ENCODE measurements at places on chromosomes 7 and 10.

DNA sequence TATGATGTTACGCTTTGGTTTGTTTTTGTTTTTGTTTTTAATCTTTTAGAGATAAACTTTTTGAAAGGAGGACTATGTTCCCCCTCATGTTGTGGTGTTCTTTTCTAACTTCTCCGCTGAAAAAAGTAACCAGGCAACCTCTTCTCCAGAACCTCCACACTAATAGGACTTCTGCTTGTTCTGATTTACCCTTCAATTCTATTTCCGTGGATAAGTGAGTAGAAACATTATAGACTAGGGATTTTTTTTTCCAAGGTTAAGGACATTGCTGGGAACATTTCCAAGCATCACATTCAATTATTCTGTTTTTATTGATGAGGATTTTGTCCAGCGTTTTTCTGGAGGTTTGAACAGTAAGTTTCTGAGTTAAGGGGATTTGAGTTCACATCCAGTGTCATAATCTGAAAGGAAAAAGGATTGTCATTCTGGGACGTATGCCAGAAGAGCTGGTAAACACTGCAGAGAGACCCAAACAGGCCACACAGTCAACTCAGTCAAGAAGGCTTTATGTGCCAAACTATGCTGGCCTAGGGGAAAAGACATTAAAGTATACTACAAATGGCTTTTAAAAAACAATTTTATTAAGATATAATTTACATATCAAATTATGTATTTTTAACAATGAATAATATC, 28.3 kb upstream of the RALA start:
- no peak for ATAC-seq

GRCh38 chr7:21141476-21141875, 286.4 kb upstream of the SP4 start:
- no peak for ATAC-seq

DNA sequence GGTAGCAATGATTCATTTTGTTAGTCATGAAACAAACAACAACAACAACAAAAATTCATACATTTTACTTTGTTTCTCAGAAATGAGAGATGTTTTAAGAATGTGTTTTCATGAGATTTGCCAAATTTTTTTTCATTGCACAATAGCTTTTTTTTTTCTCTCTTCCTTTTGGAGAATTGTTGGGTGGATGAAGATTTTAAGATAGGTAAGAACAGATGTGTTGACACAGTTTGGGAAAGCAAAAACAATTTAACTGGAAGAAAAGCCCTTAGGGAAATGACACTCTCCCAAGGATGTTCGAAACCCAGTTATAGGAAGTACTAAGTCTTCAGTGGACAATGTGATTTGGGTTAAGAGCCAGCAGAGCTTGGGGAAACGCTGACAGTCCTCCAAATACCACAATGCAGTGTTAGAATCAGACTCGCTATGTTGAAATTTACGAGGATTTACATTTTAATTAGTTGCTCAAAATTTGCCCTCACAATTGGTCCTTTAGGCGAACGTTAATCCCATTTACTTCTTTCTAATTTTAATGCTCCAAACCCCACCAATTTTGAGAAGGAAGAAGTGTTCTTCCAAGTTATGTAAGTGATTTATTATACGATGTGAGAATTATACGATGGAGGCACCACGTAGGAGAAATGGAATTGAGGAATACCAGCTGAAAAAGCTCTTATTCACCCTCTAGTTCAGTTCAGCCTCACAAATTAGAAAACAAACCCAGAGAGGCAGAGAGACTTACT, 61.2 kb downstream of the HHEX start:
- no peak for ATAC-seq

GRCh38 chr10:102863660-102864059, 5.6 kb upstream of the AS3MT start:
- ATAC-seq: no peak

- no peak for ATAC-seq
Measured at GRCh38 chr10:88888810-88889445, 8.9 kb downstream of the STAMBPL1 start.

GRCh38 chr10:102963756-102964025, 45.6 kb downstream of the CNNM2 start:
- ATAC-seq: no peak

- no peak for ATAC-seq
Measured at GRCh38 chr7:80997841-80998240, 79.0 kb upstream of the SEMA3C start.

GRCh38 chr10:124691421-124692099, 52.6 kb downstream of the FAM53B start:
- ATAC-seq: no peak

GRCh38 chr10:1462521-1462920, 274.8 kb downstream of the ADARB2 start:
- no peak for ATAC-seq

DNA sequence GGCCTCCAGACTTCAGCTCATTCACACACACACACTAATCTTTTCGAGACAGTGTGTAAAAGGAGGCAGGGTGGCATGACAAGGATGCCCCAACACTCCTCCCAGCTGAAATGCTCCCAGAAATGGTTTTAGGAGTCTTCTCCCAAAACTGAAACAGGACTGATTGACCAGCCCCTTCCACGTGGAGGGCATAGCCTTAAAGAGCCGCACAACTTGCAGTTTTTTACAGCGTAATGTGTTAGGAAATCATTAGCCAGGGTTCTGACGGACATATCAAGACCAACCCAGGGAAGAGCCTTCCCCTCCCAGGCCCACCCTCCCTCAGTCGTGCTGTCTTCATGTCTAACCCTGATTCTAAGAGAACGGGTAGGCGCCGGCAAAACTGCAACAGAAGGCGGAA, 224.6 kb downstream of the TNS3 start:
- no peak for ATAC-seq

GRCh38 chr10:125060482-125060825, 99.9 kb downstream of the CTBP2 start:
- ATAC-seq: no peak

DNA sequence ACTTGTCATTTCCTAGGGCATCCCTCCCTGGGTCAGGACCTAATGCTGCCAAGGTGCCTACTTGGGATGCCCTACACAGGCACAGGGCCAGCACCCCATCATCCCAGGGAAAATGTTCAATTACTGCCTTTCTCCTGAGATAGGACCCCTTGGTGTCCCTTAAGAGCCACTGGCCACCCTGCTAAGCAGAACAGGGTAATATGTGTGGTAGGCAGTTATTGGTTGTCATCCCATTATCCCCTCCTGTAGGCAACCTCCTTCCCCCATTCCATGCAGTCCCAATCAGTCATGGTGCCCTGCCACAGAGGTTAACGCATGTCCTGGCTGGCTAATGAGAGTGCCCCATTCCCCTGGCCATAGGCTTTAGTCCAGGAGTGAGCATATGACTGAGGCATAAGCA, 53.2 kb downstream of the PRLHR start:
- no peak for ATAC-seq

DNA sequence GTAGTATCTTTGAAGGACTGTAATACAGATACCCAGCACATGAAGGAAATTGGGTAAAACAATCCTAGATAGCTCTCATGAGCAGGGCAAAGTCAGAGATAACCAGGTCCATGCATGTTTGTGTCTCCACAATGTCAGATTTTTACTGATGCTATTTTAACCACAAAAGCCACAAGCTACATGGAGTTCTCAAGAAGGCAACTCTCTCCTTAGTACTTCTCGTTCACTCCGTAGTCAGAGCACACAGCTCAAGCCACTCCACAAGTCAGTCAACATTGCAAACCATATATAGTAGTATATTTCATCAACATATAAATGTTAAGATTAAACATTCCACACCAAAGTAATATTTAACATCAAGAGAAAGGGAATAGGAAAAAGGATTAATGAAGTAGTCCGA, 98.0 kb upstream of the PIK3CG start:
- ATAC-seq: no peak

- ATAC-seq: peak; percentile 78
Measured at GRCh38 chr7:30412782-30413504, 65.6 kb downstream of the NOD1 start.

GRCh38 chr10:3749600-3749999, 35.4 kb downstream of the KLF6 start:
- ATAC-seq: peak; percentile 35

- ATAC-seq: no peak
Measured at GRCh38 chr10:15859509-15859905, 800 bp downstream of the MINDY3 start.

DNA sequence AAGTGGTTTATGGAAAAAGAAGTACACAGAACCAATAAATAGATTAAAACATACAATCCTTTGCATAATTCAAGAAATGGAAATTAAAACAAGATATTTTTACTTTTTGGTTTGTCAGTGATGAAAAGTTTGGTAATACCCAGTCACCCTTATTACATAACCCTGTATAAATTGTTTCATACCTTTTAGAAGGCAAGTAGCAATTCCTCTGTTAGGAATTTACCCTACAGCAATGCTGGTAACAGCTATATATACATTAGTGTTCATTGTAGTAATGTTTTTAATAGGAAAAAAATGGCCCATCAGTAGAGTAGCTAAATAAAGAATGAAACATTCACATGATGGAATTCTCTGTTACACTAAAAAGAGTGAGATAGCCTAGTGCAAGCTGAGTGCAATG, 42.7 kb downstream of the PTPN12 start:
- ATAC-seq: no peak

DNA sequence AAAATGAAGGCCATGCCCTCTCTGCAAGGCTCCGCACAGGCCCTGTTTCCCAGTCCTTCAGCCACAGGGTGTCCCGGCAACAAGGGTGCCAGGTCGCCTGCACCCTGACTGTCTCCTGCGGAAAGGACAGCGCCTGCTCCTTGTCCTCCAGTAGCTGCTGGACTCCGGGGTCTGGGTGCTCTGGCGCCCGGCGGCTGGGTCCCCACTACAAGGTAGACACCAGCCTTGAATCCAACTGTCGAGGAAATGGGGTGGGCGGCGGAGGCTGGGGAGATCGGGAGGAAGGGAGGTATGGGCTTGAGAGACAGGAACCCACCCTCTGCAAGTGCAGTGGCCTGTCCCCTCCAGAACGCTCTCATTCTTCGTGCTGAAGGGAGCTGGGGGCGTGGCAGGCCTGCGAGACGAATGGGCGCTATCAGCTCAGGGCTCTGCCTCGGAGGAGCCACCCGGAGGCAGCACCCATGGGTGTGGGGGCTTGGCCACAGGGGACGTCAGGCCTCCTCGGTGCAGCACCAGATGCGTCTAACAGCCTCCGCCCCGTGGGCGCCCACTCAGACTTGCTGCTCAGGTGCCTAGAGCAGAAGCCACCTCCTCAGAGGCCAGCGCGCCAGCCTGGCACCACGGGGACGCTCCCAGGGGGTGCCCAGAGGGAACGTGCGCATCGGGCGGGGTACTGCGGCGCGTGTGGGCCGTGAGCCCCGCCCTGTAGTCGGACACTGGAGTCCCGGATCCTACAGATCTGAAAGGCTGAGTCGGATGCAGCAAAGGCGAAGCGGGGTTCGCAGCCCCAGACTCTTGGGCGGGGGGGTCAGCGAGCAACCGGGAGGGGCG, 15.6 kb downstream of the ADAM8 start:
- peak; percentile 32 for ATAC-seq

- peak; percentile 47 for ATAC-seq
Measured at GRCh38 chr10:103823706-103824272, 31.6 kb downstream of the SH3PXD2A start.

- ATAC-seq: no peak
Measured at GRCh38 chr7:106465704-106466468, 181.1 kb upstream of the NAMPT start.

DNA sequence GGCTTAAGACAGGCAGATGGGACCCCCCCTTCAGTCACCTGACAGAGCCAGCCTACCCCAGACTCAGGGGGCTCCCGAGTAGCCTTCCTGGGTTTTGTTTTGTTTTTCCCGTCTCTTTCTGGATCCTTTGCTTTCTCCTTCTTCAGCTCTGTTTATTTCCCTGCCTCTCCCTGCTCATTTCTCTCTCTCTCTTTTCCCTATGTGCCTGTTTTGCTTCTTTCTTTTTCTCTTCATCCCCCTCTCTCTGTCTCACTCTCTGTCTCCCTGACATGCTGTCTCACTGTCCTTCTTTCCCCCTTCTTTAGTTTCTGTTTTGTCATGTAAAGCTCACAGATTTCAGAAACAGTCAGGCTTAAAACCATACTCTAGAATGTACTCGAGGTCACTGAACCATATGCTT, 38.2 kb upstream of the SLC29A3 start:
- ATAC-seq: no peak

DNA sequence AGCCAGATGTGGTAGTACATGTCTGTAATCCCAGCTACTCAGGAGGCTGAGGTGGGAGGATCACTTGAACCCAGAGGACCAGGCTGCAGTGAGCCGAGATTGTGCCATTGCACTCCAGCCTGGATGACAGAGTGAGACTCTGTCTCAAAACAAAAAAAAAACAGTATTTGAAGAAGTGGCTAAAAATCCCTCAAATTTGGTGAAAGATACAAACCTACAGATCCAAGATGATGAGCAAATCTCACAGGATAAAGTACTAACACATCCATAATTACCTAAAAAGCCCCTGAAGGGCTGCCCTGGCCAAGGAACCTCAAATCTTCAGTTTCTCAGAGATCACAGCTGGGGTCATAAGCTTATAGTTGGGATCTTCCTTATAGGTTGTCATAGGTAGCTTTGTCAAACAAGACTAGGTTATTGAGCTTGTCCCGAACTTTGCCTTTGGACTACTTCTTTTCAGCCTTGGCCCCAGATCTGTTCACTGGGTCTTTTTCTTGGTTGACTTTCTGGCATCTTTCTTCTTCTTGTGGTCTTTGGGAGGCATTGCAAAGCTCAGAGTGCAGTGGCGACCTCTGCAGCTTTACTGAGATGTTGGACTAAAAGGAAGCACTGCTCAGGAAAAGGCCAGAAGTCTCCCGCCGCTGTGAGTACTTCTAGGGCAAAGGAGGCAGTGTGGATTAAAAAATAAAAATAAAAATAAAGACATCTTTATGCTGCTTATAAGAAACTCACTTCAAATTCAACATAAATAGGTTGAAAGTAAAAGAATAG, 28.6 kb upstream of the SAR1A start:
- ATAC-seq: no peak

DNA sequence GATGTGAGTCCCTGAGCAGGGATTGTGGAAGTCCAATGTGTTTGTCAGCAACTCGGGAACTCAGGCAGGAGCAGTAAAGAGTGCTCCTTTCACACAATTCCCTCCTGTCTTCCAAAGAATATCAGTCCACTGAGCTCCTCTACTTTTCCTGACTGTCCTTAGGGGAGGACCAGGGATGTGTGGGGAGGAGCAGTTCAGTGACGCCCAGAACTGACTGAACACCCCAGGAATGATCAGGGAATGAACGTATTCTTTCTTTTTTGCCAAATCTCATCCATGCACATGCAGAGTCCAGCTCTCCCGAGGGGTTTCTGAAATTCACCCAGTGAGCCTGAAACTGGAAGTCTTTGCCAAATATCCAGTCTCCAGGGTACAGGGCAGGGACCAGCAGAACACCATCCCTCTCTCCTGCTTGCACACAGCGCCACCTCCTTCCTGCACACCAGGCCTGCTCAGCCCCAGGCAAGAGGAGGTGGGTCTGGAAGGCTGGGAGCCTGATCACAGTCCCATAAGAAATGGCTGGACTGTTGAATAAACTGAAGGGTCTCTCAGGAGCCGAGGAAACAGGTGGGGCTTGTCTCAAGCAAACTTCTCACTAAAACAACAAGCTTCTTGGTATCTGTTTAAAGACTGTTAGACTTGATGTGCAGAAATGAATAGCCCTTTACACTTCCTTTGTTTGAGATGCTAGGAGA, 294.7 kb downstream of the C7orf25 start:
- ATAC-seq: no peak

GRCh38 chr10:92689663-92690210, at the start of gene HHEX:
Gene HHEX (plus strand): TSS chr10:92689955. CDS start chr10:92689987, 32 bp downstream.
- ATAC-seq: peak; percentile 85

GRCh38 chr7:128381161-128381821, 19.8 kb upstream of the PRRT4 start:
- ATAC-seq: peak; percentile 84

GRCh38 chr10:81728692-81729091, 146.3 kb upstream of the NRG3 start:
- no peak for ATAC-seq
